ENCODE measurements at places on chromosomes 2 and 18.

- DNase-seq: no peak
Observed at GRCh38 chr18:44946529-44947113, 265.9 kb downstream of the SETBP1 start.

DNA sequence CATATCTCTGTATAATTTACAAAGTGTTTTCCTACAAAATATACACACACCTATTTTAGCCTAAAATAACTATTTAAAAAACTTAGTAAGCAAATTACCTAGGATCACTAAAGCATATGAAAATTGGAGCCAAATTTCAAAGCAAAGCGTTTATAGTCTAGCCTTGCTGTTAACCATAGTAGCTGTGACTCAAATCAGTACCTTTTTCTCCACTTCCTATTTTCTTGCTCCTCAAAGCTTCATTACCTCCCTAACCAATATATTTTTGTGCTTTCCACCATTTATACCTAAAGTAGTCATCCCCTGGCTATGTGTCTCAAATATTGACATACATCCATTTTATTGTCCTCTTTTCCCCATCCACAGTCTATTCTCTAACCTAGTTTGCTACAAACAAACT is 73.1 kb downstream of the ERBB4 start:
- no peak for DNase-seq

DNA sequence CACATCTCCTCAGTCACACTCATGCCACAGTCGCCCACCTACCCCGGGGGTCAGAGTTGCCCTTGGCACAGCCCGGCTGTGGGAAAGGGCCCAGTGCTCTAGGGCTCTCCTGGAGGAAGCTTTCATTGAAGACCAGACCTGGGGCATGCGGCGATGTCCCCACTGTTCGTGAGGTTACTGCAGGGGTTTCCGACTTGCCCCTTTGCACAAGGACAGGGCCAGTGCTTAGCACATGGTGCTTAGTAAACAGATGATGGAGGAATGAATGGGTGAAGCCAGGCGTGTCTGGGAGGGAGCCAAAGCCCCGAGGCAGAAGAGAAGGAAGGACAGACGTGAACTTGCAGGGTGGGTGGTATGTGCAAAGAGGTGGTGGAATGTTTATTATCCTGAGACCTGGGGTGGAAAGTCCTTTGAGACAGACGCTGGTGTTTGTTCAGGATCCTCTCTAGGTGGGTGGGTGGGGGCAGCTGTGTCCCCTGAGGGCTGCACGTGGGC is 205.9 kb upstream of the ARL4C start:
- DNase-seq: no peak

DNA sequence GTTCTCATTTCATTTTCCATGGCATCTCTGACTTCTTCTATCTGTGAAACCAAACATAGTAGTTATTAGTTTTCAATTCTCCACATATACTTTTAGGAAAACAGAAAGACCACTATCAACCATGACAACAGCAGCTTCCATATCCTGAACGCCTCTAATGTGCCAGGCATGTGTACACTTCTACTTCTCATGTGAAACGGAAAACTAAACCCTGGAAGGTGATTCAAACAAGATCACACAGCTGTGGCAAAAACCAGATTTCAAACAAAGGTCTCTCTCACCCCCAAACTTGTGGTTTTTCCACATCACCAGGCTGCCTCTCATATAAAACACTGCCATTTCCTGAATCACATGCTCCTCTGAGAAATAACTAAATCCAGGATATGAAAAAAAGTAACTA is 41.8 kb downstream of the PTCD3 start:
- DNase-seq: no peak

- no peak for DNase-seq
Observed at GRCh38 chr18:23703987-23704384, 14.7 kb downstream of the LAMA3 start.

GRCh38 chr2:64455545-64455944 is 1.6 kb downstream of the LGALSL start:
- DNase-seq: no peak

GRCh38 chr2:236855866-236856847 is 229.5 kb upstream of the COPS8 start:
- no peak for DNase-seq

DNA sequence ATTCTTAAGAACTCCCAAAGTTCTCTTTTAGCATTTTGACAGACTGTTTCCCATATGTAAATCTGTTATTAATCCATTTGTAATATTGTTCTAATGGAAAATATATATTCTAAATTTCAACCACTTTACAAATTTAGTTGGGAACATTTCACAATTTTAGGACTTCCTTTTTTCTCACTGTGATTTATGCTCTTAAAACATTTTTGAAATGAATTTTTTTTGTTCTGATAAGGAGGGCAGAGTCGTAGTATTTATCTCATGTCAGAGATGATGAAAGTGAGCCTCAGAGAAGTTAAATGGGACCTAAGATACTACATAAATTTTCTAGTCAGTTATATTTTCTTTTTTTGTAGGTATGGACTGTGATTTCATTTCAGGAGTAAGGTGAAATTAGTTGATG is 26.6 kb downstream of the RASGRP3 start:
- DNase-seq: no peak

GRCh38 chr18:2395427-2396161 is 175.7 kb downstream of the METTL4 start:
- no peak for DNase-seq

DNA sequence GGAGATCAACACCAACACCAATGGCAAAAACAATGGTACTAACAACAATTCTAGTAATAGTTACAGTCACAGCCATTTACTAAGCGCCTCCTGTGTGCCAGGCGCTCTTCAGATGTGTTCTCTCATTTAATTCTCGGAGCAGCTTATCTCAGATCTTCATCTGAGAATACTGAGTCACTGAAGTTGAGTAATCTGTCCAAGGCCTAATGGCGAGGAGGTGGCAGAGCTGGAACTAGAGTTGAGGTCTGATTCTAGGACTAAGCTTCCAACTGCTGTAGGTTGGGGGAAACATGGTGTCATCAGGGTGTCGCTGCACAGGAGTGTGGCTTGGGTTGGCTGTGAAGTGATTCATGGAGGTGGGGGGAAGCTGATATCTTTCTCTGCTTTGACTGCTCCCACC is 156.1 kb downstream of the DYSF start:
- DNase-seq: no peak

DNA sequence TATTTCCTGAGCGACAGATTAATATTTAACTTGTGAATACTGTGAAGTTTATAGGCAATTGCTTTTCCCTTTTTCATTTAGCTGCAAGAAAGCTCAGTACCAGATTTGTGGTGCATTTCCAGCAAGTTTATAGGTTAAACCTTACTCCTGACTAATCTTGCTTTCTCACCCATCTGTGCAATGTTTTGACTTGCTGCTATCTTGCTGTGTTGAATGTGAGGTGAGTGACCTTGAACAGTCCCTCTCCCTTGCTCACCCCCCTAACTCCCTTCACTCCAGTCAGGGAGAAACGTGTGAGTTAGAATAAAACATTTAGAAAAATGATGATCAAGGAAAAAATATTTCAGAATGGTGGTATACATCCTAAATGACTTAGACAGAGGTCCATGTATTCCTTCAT is 39.8 kb upstream of the PARD3B start:
- no peak for DNase-seq

DNA sequence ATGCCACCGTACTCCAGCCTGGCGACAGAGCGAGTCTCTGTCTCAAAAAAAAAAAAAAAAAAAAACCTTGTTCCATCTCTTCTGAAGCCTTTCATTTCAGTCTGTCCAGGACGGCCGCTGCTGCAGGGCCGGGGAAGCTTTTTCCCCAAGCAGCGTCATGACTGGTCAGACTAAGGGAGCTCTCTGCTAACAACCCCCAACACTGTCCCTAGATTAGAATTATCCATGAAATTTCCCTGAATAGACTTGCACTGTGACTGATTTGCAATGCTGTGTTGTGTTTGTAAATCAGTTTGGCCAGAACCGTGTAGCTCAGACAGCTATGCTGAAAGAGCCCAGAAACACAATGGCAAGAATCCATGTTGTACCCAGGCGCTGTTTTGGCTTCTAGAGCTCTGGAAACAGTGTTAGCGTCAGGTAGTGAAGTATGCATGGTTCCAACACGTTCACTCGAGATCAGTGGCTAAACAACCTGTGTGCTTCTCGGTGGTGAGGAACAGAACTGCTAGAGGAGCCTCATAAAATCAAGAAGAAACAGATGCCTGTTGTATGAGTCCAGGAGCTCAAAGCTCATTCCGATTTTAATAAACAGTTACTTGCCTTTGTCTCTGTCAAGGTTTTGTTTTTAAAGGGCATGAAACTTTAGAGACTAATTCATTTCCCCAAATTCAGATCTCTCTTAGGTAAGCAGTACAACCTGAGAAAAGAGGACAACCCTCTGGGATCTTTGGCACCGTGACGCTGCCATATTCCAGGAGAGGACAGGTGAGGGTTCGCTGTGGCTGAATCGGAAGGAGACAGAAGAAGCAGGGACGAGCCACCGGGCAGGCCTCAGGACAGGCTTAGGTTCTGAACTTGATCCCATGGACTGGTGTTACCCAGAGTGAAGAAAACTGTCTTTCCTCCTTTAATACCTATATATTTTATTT is 43.5 kb downstream of the GORASP2 start:
- no peak for DNase-seq

- DNase-seq: no peak
Observed at GRCh38 chr18:12312976-12313375, 4.9 kb downstream of the TUBB6 start.

- DNase-seq: no peak
Observed at GRCh38 chr2:203739351-203739750, 32.9 kb downstream of the CD28 start.

DNA sequence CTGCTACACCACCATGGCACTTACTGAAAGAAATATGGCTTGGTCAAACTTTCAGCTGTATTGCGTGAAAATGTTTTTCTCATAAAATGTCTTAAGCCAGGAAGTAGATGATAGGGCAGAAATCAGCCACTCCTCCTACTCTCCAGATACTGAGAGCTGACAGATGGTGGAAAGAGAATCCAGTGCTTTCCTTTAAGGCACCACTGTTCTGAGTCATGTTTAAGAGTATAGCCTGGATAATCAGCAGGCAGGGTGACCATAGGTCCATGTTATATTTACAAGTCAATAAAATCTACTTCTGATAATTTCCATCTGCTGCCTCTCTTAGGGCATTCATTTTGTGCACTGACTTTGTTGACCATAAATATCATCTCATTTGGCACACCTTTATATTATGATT is 21.9 kb downstream of the ARPC2 start:
- DNase-seq: no peak

GRCh38 chr2:189109921-189110397 is 69.6 kb downstream of the COL5A2 start:
- DNase-seq: no peak

DNA sequence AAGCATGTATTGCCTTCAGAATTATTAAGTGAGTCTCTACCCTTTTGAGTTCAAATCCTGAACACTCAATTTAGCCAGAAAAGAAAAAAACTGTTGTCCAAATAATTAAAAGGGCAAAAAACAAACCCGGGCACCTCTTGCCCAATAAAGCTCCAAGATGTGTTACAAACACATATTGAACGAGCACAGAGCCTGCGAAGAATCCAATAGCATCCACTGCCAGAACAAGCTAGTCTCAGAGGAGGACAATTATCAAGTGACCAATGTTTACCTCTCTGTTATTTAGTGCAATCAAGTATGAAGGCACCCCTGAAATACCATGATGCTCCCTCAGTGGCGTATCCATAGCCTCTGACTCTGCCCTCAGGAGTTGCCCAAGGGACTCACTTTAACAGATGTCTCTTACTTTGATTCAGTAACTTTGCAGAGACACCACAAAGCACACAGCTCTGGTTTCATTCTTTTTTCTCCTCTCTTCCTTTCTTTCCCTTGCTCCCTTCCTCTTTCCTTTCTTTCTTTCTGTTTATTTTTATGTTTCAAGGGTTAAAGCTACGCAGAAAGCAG is 93.5 kb upstream of the SPATS2L start:
- no peak for DNase-seq

DNA sequence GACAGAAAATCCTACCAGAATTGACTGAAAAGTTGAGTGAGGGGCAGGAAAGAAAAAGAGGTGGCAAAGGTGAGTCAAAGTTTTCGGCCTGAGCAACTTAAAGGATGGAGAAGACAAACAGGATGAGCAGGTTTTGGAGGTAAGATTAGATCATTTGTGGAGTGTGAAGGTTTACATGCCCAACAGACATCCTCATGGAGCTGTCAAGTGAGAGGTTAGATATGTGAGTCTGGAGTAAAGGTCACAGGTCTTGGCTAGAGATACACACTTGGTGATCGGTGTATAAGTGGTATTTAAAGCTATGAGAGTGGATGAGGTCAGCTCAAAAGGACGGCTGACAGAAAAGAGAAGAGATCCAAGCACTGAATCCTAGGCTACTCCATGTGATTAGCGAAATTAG is 11.1 kb upstream of the MYL12A start:
- no peak for DNase-seq

- peak; percentile 84 for DNase-seq
Observed at GRCh38 chr2:231925303-231926179, 655 bp downstream of the NPPC start.

Measured in D721Med (cell line).